Activated T-helper 2 cell treated with anti-CD3 and anti-CD28 coated beads, Interferon-gamma antibody, Interleukin-2, Interleukin-4, amounts not matched to agents 10 μg/mL and 5 μg/mL and 100 μg/mL, durations not matched to agents 14 hours and 24 hours and 36 hours (primary cell): ENCODE measurements at places on chromosomes 7 and 10. TPM values are rescaled to one million over a fixed set of nuclear protein-coding genes. Genes with fewer than 3 reads are reported as not detected.

- H3K27me3 ChIP-seq, result peaks cover 10% of the 10 kb centered on the region
- no peak for DNase-seq
- no peaks in the 10 kb centered on the region for H3K4me1 ChIP-seq
- H3K36me3 ChIP-seq, result no peaks in the 10 kb centered on the region
- no peak overlapping the region for H3K27ac ChIP-seq
- H3K4me3 ChIP-seq, result no peak overlapping the region
Observed at GRCh38 chr7:24075426-24075810, 208.6 kb upstream of the NPY start.

DNA sequence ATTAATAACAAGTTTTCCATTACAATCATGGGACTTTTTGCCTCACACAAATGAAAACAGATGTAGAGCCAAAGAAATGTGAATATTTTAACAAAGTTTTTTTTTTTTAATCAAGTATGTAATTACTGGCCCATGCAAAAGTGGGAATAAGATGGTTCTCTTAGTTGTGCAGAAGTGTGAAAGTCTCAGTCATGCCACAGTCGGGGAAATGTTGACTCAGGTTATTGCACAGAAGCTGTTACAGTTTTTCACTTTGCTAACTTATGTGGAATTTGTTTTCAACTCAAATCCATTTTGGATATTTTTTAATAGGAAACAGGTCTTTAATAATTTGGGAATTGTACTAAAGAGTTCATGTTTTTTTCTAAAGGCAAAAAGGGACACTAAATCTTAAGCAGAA is 44.0 kb upstream of the CAV2 start:
- DNase-seq, result no peak
- H3K4me3 ChIP-seq, result no peak overlapping the region
- no peaks in the 10 kb centered on the region for H3K36me3 ChIP-seq
- no peaks in the 10 kb centered on the region for H3K4me1 ChIP-seq

DNA sequence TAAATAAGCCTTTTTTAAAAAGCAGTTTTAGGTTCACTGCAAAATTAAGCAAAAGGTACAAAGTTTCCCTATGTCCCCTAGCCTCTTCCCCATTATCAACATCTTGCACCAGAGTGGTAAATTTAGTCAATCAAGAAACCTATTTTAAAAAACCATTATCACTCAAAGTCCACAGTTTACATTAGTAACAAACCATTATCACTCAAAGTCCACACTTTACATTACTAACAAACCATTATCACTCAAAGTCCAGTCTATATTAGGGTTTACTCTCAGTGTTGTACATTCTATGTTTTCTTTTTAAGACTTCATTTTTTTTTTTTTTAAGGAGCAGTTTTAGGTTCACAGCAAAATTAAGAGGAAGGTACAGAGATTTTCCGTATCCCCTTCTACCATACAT is 74.1 kb upstream of the GPR37 start:
- no peaks in the 10 kb centered on the region for H3K4me1 ChIP-seq
- peaks cover 7% of the 10 kb centered on the region for H3K36me3 ChIP-seq
- no peak overlapping the region for H3K4me3 ChIP-seq
- DNase-seq, result no peak
- no peak overlapping the region for H3K27ac ChIP-seq

GRCh38 chr10:87053111-87053510 is 33.0 kb downstream of the FAM25A start:
- H3K27ac ChIP-seq, result no peak overlapping the region
- no peaks in the 10 kb centered on the region for H3K27me3 ChIP-seq

DNA sequence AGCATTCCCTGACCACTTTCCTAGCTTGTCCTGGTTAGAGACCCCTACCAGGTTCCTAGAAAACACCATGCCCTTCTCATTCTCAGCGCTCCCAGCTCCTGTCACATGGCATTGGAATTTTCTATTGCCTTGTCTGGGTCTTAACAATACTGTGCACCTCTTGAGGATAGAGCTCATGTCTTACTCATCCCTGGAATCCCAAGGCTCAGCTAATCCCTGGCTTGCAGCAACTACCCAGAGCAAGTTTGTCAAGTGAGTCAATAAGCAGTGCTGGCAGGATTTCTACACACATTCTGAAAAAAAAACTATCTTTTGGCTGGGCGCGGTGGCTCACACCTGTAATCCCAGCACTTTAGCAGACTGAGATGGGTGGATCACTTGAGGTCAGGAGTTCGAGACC is 11.7 kb upstream of the PRDX3 start:
- H3K4me1 ChIP-seq, result peaks cover 24% of the 10 kb centered on the region
- H3K27ac ChIP-seq, result peak overlapping the region; percentile 30
- no peaks in the 10 kb centered on the region for H3K36me3 ChIP-seq
- peak overlapping the region; percentile 19 for H3K4me3 ChIP-seq

DNA sequence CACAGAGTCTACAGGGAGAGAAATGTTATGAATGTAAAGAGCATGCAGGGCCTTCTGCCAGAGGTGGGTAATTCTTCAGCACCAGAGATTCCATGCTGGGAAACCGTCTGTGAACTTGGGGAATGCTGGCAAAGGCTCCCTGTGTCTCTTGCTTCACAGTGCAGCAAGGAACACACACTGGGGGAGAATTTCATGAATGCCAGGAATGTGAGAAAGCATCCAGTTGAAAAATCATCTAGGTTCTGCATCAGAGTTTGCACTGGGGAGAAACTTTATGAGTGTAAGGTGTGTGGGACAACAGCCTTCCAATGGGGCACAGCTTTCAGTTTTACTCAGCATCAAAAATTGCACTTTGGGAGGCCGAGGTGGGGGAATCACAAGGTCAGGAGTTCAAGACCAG is 224.3 kb upstream of the IGFBP3 start:
- no peaks in the 10 kb centered on the region for H3K4me1 ChIP-seq
- H3K27ac ChIP-seq, result no peak overlapping the region
- no peak for DNase-seq
- H3K27me3 ChIP-seq, result no peaks in the 10 kb centered on the region

DNA sequence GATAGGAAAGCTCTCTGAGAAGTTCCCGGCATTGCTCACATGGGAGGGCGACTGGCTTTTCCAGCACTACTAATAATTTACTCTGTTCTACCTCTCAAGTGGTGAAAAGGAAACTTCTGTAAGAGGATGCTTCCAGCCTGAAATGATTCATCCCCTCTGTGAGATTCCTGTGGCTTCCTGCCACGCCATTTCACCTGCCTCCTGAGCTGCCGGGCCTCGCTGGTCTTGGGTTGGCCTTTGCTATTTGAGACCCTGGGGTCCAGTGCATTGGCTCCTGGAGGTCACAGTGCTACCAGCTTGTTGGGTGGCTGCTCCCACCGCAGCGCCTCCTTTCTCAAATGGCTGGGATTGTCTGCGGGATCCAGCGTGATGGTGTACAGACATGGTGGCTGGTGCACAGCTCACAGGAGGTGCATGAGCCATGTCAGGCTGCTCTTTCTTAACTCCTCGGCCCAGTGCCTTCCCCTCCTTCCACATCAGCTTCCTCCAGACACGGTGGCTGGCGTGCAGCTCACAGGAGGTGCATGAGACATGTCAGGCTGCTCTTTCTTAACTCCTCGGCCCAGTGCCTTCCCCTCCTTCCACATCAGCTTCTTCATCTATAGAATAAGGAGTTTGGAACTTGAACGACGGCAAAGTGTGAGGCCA is 42.9 kb upstream of the PCBD1 start:
- no peaks in the 10 kb centered on the region for H3K36me3 ChIP-seq
- no peak overlapping the region for H3K27ac ChIP-seq
- no peak overlapping the region for H3K4me3 ChIP-seq
- no peaks in the 10 kb centered on the region for H3K27me3 ChIP-seq

The FMC1 gene
- 7.2 and 7.5 TPM in 2 replicates for total RNA-seq

The AGR3 gene
- not detected in 2 replicates for total RNA-seq

GRCh38 chr10:34102893-34103506 is 712.1 kb downstream of the PARD3 start:
- no peaks in the 10 kb centered on the region for H3K27me3 ChIP-seq
- no peaks in the 10 kb centered on the region for H3K4me1 ChIP-seq
- no peaks in the 10 kb centered on the region for H3K36me3 ChIP-seq
- H3K27ac ChIP-seq, result no peak overlapping the region

- H3K4me1 ChIP-seq, result no peaks in the 10 kb centered on the region
- no peak overlapping the region for H3K27ac ChIP-seq
Observed at GRCh38 chr7:124856299-124856888, 73.2 kb downstream of the POT1 start.

The AMPH gene
- total RNA-seq, result 0.14 and 0.23 TPM in 2 replicates

DNA sequence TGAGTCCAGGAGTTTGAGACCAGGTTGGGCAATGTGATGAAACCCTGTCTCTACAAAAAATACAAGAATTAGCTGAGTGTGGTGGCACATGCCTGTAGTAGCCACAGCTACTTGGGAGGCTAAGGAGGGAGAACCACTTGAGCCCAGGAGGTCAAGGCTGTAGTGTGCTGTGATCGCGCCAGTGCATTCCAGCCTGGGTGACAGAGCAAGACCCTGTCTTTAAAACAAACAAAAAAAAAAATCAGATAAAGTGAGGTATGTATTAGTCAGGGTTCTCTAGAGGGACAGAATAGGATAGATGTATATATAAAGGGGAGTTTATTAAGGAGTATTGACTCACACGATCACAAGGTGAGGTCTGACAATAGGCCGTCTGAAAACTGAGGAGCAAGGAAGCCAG is 101.5 kb upstream of the GPR26 start:
- H3K27ac ChIP-seq, result no peak overlapping the region
- no peaks in the 10 kb centered on the region for H3K36me3 ChIP-seq
- H3K4me1 ChIP-seq, result no peaks in the 10 kb centered on the region
- no peak for DNase-seq

GRCh38 chr10:78721231-78721630 is 347.5 kb upstream of the ZMIZ1 start:
- H3K4me1 ChIP-seq, result no peaks in the 10 kb centered on the region
- H3K27me3 ChIP-seq, result peaks cover 10% of the 10 kb centered on the region
- no peak for DNase-seq
- no peak overlapping the region for H3K27ac ChIP-seq
- no peaks in the 10 kb centered on the region for H3K36me3 ChIP-seq

The LRIT1 gene
- not detected in 2 replicates for total RNA-seq

DNA sequence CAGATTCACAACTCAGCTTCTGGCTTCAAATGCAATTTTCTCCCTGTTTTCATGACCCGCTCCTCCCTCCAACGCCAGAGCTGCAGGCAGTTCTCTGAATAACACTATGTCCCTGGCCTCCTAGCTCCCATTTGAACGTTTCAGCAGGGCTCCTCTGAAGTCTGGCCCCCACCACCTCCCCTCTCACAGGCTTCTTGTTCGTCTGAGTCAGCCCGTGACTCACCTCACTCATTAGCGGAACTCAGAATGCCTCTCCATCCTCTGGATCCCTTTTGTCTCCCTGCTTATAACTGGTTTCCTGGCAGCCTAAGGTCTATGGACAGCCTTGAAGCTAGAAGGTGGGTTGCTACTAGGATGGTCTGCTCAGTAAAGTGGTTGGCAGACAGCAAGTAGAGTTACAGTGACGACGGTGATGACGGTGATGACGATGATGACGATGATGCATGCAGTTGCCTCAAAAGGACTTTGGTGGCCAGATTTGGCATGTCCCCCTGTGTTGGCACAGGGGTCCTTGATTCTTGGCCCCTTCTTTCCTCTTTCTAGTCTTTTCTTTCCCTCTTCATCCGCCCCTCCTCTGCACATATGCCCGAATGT is 83.3 kb upstream of the MKLN1 start:
- peaks cover 5% of the 10 kb centered on the region for H3K27me3 ChIP-seq
- no peak overlapping the region for H3K4me3 ChIP-seq
- no peaks in the 10 kb centered on the region for H3K36me3 ChIP-seq
- no peak for DNase-seq
- H3K27ac ChIP-seq, result no peak overlapping the region
- H3K4me1 ChIP-seq, result no peaks in the 10 kb centered on the region

GRCh38 chr10:49645417-49645816 is 31.6 kb downstream of the CHAT start:
- peaks cover 21% of the 10 kb centered on the region for H3K4me1 ChIP-seq
- no peaks in the 10 kb centered on the region for H3K36me3 ChIP-seq
- no peak for DNase-seq
- H3K27me3 ChIP-seq, result peaks cover 7% of the 10 kb centered on the region

DNA sequence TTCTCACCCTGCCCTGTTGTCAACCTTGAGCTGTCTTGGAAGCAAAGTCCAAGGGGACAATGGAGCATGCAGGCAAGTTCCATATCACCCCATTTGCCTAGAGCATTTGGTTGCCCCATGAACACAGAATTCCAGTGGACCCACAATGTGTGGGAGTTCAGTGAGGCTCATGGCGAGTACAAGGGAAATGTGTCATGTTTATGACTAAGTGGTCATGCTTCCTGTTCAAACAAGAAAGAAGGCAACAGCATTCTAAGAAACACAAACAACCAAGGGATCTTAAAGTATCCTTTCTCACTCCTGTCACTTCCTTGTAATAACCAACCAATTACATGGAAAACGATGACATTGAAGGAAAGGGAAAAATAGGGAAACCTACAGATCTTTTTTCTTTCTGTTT is 513.0 kb downstream of the INHBA start:
- H3K4me3 ChIP-seq, result no peak overlapping the region
- H3K4me1 ChIP-seq, result no peaks in the 10 kb centered on the region
- H3K27me3 ChIP-seq, result no peaks in the 10 kb centered on the region
- no peak overlapping the region for H3K27ac ChIP-seq
- no peak for DNase-seq

- H3K4me1 ChIP-seq, result peaks cover 2% of the 10 kb centered on the region
- H3K27me3 ChIP-seq, result no peaks in the 10 kb centered on the region
- no peaks in the 10 kb centered on the region for H3K36me3 ChIP-seq
Observed at GRCh38 chr10:120713573-120714205, 137.5 kb upstream of the WDR11 start.

DNA sequence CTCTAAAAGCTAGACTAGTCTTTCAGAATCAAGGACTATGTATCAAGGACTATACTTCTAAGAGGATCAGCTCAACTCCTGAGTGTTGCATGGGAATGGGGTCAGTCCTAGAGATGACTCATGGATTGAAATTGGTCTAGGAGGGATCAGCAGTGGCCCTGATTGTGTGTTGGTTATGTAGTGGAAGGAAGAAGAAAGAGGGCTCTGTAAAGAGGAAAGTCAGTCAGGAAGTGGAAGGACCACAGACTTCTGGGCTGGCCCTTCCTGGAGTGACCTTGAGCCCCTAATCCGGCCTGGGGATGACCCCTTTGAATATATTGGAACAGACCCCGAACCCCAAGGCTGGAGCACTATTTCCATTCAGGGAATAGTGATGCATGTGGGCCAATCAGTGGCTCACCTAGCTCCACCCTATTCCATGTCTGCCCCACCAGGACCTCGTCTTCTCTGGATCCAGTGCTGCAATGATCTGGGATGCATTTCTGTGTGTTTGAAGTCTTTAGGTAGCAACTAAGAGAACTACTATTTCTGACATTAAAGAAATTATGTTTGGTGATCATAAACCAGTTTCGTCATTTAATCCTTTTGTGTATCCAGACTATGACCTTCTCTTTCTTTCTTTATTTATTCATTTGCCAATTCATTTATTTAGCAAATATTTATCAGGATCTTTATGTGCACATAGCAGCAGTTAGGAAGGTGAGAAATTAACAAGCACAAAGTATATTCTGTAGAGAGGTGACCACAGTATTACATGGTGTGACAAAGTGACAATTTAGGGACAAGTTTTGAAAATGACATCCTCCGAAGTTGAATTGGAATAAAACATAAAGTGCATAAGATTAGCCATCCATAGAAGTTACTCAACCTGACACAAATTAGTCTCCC is 48.6 kb upstream of the KIF5B start:
- peaks cover 21% of the 10 kb centered on the region for H3K27me3 ChIP-seq
- H3K4me3 ChIP-seq, result no peak overlapping the region
- no peak for DNase-seq
- no peak overlapping the region for H3K27ac ChIP-seq
- no peaks in the 10 kb centered on the region for H3K36me3 ChIP-seq
